ENCODE measurements at places on chromosomes 12 and 14.

GRCh38 chr12:66331016-66331415 is 28.7 kb downstream of the HELB start:
- DNase-seq = no peak

- DNase-seq = no peak
These were observed 75.7 kb downstream of the TSPAN9 start for GRCh38 chr12:3152892-3153291.

GRCh38 chr14:89470401-89470800 is 53.4 kb upstream of the FOXN3 start:
- no peak for DNase-seq

GRCh38 chr14:52741865-52742264 is 11.9 kb downstream of the STYX start:
- DNase-seq = no peak

DNA sequence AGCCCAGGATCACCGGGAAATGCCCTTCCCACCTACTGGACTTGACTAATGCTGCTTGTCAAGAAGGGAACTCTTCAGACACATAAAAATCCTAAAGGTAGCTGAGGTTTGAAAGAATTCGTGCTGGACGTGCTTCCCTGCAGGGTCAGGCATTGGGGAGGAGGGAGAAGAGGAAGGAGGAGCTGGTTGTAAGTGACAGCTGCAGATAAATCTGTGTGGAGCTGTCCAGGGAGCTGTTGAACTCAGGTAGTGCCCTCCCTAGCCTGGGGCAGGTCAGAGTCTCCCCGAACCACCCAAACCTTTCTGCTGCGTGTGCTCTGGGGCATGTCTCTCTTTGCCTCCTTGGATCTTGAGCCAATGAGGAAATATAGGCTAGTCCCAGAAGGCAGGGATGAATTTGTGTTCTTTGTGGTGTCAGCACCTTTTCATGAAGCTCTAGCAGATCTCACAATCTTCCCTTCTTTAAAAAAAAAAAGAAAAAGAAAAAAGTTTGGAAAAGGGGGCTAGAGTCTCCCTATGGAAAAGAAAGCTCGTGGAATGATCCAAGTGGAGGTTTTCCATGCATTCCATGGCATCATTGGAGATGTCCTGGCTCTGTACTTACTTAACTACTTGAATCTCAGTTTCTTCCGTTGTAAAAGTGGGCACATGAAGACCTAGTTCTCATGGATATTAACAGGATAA is 23.6 kb upstream of the FOS start:
- no peak for DNase-seq

DNA sequence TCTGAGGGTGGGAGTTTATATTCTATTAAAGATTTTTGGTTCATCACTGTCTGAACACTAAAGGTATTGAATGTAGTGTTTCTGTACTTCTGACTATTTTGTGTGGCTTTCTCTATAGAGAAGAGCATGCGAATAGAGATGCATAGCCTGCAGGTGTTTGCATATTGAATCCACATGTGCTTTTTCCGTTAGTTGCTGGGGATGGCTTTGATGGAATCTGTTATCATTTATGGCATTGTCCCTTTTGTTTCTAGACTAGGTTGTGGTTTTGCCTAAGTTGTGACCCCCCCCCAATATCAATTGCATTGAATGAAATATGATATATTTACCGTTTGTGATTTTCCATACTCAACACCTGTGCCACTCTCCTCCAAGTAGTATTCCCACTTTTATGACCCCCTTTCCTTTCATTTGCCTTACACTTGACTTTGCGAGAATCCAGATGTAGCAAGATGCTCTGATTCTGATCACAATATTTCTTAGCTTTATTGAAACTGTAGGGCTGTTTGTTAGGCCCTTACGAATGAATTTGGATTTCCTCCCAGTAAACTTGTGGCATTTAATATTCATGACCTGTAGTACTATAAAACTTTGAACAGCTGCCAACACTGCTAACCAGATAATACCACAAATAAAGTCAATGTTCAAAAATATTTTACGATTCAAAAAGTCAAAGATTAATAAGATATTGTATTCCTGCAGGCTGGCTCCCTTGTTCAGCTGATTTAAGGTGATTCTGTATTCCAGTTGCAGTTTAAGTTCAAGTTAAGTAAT is 176.4 kb downstream of the TMTC2 start:
- peak; percentile 26 for DNase-seq

GRCh38 chr12:123135688-123136087 is 15.2 kb downstream of the PITPNM2 start:
- no peak for DNase-seq

DNA sequence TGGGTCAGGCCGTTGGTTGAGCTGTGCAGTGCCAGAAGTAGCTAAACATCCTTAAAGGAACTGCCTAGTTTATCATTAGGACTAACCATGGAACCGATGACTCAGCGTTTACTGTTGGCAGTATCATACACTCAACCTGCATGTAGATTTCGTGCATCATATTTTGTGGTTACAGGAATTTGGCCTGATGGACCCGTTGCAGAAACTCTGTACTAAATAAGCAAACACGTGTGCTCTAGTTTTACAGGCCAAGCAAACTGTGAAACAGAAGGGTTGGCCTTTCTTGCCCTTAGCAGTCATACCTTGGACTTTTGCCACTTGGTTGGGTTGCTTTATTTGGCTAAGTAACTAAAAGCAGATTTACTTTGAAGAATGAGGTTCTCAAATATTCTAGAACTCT is 35.6 kb downstream of the DGLUCY start:
- peak; percentile 100 for DNase-seq

GRCh38 chr14:84785996-84786395 is 743.9 kb upstream of the FLRT2 start:
- peak; percentile 47 for DNase-seq

DNA sequence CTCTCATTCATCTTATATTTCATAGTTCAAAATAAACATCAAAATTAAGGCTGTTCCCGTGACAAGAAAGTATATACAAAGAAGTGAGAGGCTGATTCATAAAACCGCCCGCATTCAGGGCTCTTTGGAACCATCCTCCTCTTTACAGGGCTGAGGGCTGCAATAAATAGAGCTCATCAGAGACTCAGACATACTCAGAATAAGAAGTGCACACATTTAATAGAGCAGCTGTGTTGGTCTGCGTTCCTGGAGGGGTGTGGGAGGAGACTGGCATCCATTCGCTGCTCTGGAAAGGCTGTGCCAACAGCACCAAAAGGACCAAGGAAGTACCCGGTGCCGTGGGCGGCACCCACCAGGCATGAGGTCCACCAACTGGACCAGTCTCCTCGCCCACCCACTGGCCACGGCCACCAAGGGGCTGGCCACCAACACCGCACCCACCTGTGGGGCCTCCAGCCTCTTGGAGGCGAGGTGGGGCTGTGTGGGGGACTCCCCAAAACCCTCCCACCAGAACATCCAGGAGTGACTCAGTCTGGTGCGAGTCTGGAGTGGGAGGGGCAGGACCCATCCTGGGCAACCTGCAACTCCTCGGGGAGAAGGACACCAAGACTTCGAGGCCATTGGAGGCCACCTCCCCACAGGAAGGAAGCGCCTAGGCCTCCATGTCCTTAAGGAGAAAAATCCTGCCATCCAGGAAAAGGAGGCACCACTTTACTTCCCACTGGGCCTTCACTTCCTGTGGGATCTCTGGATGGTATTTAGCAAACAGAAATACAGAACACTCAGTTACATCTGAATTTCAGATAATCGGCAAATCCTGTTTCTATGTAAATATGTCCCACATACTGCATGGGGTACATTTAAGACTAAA is 32.7 kb downstream of the VCPKMT start:
- no peak for DNase-seq

- DNase-seq = peak; percentile 46
These were observed 411.0 kb downstream of the C12orf50 start for GRCh38 chr12:87618199-87618598.

- DNase-seq = peak; percentile 23
These were observed 116.5 kb downstream of the METTL25 start for GRCh38 chr12:82474798-82475184.

DNA sequence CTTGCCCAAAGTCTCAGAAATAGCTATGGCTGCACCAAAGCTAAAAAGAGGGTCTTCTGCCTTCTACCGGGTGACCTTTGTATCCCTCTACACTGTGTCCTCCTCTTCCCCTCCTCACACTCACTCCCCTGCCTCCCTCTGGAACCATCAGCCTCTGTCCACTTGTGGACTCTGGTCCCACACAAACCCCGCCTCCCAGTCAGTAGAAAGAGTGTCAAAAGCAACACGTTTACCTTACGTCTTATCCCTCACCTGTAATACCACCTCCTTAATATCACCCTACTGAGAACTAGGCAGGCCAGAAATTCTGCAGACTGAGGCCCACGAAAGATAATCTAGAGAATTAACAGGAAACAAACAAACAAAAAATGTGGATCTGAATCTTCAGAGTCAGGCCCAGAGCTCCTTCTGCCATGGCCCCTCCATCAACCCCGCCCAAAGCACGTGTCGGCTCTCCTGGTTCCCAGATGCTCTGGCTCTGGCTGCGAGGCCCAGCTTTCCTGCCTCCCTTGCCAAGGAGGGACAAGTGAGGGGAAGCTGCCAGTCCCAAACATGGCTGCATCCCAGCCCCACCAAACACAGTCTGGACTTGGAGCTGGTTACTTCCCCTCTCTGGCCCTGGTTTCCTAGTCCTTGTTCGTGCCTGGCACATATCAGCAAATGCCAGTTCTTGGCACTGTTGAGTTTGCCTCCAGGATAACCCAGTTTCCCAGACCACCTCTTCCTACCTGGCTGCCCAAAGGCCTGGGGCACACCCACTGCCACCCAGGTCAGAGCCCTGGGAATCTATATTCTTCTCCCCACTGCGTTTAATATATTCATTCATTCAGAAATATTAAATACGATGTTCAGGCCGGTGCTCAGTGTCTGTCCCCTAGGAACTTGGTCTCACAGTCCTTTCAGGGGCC is 2.7 kb downstream of the ACTN1 start:
- no peak for DNase-seq

DNA sequence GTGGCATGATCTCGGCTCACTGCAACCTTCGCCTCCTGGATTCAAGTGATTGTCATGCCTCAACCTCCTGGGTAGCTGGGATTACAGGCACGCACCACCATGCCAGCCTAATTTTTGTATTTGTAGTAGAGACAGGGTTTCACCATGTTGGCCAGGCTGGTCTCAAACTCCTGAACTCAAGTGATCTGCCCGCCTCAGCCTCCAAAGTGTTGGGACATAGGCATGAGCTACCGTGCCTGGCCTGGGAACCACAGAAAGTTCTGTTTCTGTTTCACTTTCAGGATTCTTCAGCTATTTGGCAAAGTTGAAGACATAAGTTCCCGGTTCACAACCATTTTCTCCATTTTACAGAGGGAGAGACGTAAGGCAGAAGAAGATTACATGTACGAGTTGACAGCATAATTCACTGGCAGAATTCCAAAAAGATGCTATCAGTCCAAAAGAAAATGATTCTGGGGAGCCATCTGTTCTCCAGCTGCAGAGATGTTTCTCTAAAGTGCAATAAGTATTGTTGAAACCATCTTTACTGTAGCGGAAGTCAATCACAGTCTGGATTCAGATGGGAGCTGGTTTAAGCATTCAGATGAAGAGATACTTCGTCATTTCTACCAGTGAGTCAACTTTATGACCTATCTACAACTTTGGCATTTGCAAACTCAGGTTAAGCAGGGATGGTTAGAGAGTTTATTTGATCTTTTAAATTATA is 8.1 kb upstream of the RNF34 start:
- DNase-seq = peak; percentile 83

- DNase-seq = no peak
These were observed 1177.1 kb downstream of the FLRT2 start for GRCh38 chr14:86707071-86707470.

GRCh38 chr12:58496411-58497190 is 423.7 kb downstream of the LRIG3 start:
- peak; percentile 66 for DNase-seq

GRCh38 chr14:102194856-102195255 is 55.2 kb downstream of the WDR20 start:
- DNase-seq = no peak

DNA sequence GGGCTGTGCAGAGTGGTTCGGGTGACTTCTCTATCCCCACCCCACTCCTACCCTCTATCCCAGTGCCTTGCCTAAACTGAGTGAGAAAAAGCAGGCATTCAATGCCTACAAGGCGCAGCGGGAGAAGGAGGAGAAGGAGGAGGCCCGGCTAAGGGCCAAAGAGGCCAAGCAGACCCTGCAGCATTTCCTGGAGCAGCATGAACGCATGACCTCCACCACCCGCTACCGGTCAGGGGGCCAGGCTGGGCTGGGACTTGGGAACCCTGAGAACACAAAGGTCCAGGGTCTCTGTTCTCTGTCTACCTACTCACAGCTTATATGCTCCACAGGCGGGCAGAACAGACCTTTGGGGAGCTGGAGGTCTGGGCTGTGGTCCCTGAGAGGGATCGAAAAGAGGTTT is 11.7 kb downstream of the PRPF40B start:
- no peak for DNase-seq

DNA sequence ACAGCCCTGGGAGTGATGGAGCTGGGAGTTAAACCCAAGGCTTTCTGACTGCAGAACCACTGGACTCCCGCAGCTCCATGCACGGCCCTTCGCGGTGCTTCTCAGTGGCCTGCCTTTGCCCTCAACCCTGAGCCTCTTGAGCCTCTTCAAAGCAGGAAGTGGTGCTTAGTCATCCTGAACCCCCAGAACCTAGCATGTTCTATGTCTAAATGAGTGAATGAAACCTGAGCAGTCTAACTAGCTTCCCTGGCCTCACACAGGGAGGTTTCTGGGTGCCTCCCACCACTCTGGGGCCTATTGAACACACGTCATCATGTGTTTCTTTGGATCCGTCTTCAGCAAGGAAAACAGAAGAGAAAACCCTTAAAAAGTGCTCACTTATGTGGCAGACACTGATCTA is 117.9 kb upstream of the SFSWAP start:
- no peak for DNase-seq

- peak; percentile 40 for DNase-seq
These were observed 23.1 kb upstream of the HELB start for GRCh38 chr12:66279123-66279712.

DNA sequence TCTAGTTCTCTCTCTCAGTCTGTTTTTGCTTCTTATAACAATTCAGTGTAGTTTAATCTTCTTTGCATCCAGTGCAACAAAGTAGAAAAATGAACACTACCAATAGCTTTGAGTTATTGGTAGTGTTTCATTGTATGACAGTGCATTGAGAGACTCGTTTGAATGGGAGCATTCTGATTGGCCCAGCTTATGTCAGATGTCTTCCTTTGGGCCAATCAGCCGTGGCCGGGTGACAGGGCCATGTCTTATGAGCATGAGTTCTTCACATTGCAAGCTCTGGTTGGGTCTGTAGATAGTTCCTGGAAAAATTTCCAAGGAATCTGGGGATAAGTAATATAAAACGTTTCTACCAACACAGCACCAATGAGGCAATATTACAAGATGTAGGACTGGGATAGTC is 36.5 kb downstream of the GYS2 start:
- no peak for DNase-seq
